ENCODE measurements at places on chromosomes 7 and 10. TPM values are rescaled to one million over a fixed set of nuclear protein-coding genes. Genes with fewer than 3 reads are reported as not detected.

Gene ZNF511
- total RNA-seq: 77.3 TPM

Gene SPDYE2B
- total RNA-seq: not detected

DNA sequence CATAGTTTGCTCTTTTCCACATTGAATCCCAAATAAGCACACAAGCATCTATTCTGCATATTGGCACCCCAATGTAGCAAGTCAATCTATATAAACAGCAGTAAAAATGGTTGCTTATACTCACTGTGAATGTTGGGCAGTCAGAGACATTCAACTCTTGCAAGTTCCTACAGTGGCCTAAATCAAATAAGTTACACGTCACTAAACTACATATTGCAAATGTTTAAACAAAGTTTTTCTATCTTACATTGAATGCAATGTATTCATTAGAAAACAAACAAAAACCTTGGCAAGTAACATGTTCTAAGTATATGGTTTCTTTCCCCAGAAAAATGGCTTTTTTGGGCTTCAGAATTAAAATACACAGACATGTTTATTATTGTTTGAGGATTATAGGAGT is 19.0 kb downstream of the LRRC17 start:
- no peaks in the 10 kb centered on the region for H3K4me1 ChIP-seq
- DNase-seq: no peak
- no peaks in the 10 kb centered on the region for H3K36me3 ChIP-seq
- no peaks in the 10 kb centered on the region for H3K27me3 ChIP-seq
- H3K27ac ChIP-seq: no peak overlapping the region

GRCh38 chr7:143408686-143409561 is at the start of gene EPHA1:
TSS of gene EPHA1 (minus strand) at chr7:143408856. CDS start at chr7:143408805, 51 bp downstream.
- peaks cover 1% of the 10 kb centered on the region for H3K36me3 ChIP-seq
- H3K4me1 ChIP-seq: peaks cover 66% of the 10 kb centered on the region
- DNase-seq: peak; percentile 31
- H3K4me3 ChIP-seq: peak within 1 kb of the TSS; percentile 80
- no peaks in the 10 kb centered on the region for H3K27me3 ChIP-seq
- H3K27ac ChIP-seq: peak within 1 kb of the TSS; percentile 69
